ENCODE measurements at places on chromosomes 6 and 20.

DNA sequence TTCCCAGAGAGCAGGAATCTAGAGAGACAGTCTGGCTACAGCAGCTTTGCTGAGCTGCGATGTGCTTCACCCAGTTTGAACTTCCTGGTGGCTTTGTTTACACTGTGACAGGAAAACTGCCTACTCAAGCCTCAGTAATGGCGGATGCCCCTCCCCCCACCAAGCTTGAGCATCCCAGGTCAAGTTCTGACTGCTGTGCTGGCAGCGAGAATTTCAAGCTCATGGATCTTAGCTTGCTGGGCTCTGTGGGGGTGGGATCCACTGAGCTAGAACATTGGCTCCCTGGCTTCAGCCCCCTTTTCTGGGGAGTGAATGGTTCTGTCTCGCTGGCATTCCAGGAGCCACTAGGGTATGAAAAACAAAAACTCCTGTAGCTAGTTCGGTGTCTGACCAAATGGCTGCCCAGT, 91.0 kb upstream of the ESR1 start:
- DNase-seq = no peak

DNA sequence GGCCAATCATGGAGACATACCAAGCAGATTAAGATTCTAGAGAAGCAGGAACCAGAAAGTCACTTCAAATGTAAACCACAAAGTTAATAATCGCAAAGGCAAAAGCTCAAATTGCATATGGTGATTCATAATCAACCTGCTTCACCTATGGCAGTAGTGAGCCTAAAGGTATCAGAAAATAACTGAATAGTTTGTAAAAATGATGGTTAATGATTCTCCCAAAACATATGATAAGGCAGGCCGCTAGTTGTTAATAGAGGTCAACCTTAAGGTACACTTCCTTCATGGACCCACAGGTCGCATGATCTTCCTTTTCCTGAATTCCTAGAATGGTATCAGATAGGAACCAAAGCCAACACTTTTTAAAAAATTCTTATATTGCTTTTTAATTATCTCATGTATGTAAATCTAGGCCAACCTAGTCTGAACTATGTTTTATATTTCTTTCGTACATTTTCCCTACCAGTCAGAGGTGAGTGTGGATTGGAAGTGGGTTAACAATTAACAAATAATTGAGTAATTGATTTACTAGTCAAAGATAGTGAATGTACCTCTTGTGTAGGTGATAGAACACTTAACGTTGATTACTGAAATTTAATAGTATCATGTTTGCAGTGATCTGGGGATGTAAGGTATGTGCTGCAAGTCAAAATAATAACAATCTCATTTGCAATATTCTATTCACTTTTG, 16.4 kb downstream of the TAAR2 start:
- no peak for DNase-seq

GRCh38 chr20:2755451-2756055, 44.9 kb downstream of the CPXM1 start:
- DNase-seq = no peak

- DNase-seq = no peak
Measured at GRCh38 chr20:39700528-39700927, 738.4 kb downstream of the DHX35 start.

DNA sequence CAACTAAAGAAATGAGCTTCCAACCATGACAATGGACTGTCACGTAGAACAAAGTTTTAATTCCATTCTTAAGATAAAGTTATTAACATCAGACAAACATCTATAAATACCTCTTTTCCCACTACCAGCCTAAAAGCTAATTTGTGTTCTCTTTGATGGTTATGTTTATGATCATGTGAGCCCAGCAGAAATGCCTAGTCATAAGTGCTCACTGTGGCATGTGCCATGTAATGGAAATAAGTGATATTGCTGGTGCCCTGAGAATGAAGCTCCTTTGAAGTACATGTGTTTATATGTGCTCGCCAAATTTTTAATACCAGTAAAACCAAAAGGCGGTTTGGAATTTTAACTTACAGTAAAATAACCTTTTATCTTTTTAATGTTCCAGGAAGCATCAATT, 205.8 kb downstream of the ISM1 start:
- DNase-seq = no peak

- DNase-seq = no peak
Measured at GRCh38 chr20:63377256-63377941, 16.2 kb upstream of the CHRNA4 start.

- DNase-seq = no peak
Measured at GRCh38 chr6:93896081-93896480, 476.7 kb upstream of the EPHA7 start.

- DNase-seq = no peak
Measured at GRCh38 chr6:130517444-130517931, 151.7 kb downstream of the TMEM200A start.

DNA sequence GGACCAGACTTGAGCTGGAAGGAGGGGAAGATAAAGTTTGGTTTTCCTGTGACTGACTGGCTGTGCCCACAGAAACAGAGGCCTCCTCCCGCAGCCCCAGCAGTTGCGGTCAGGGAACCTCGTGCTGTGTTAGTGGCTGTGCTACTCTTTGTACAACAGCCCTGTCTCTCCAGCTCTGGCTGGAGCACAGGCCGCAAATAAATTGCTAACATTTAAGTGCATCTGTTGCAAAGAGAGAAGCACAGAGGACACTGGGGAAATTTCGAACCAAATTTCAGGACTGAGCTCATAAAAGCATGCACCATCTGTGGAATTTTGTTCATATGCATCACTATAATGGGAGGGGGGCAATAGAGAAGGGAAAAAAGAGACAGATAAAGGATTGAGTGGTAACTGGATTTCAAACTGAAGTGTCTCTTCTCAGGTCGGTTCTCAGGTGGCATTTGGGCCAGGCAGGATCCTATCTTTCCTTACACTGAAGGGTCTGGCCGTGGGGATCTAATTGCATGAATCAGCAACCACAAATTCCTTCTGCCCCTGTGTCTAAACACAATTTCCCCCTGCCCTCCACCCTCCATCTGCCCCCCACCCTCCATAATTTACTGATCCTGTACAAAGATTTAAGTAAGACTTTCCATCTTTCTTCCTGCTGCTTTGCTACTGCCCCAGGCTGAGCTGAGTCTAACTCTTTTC, 88.9 kb upstream of the ATXN1 start:
- DNase-seq = no peak

DNA sequence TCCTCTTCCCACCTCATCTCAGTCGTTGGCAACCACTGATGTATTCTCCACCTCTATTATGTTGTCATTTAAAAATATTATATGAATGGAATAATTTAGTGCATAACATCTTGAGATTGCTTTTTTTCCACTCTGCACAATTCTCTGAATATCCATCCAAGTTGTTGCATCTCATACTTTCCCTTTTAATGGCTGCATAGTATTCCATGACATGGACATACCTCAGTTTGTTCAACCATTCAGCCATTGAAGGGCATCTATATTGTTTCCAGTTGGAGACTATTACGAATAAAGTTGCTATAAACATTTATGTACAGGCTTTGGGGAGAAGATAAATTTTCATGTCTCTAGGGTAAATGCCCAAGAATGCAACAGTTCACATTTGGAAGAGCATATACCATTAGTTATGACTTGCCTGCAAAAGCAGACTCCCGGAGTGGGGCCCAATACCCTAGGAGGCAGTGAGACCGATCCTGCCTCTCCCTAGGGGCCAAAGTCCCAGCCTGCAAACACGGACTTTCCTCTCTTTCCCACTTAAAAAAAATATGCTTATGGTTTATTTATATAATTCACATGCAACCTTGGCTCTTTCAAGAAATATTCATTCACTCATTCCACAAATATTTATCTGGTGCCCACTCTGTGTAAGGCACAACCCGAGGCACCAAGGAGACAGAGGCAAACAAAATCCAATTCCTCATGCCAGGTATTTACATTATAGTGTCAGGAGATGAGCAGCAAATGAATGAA, 227.0 kb upstream of the PMEPA1 start:
- no peak for DNase-seq

DNA sequence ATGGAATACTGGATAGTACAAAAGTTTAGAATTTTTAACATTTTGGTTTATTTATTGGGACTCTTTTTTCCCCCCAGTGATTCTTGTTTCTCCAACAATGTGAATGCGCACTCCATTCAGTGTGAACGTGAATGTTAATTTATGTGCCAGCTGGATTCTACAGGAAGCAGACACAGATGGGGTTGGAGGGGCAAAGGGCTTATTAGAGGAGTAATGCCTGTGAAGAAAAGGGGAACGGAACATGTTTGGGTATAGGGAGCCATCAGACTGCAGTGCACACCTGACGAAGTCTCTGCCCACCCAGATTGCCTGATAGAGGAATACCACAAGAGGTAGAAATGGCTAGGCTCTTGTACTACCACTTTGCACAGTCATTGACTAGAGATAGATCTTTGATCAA, 48.2 kb downstream of the PTPRA start:
- no peak for DNase-seq

DNA sequence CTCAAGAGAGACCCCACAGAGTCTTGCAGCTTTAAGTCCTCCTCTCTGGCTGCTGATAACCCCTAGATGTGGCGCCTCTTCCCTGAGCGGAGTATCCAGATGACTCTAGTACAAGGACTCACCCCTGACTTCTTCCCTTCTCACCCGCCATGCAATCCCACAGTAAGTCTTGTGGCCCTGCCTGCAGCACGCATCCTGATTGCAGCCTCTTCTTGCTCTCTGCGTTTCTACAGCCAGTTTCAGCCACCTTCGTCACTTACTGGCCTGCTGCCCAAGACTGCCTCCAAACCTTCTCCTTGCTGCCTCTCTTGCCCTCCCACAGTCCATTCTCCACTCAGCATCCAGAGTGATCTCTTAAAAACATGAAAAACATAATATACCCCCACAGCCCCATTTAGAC, 2.4 kb upstream of the RPP40 start:
- DNase-seq = no peak

DNA sequence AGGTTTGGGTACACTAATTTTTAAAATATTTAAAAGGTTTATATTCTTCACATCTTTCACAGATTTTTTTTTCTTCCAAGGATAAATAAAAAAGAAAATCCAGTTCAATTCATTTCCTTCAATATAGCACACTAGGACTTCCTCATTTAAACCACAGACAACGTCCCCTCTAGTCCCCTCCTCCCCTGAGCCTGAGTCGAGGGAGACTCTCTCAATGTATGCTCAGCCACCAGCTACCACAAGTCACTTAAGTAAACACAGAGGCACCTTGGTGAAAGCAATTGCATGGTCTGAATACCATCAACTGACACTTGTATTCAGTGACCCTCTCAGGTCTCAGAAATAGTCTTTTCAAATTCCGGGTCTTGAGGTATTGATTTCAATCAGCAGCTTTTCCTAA, 88.6 kb downstream of the SIM1 start:
- no peak for DNase-seq

GRCh38 chr20:2640260-2640659, 12.2 kb upstream of the NOP56 start:
- no peak for DNase-seq

- no peak for DNase-seq
Measured at GRCh38 chr20:56194042-56194441, 54.5 kb upstream of the MC3R start.

DNA sequence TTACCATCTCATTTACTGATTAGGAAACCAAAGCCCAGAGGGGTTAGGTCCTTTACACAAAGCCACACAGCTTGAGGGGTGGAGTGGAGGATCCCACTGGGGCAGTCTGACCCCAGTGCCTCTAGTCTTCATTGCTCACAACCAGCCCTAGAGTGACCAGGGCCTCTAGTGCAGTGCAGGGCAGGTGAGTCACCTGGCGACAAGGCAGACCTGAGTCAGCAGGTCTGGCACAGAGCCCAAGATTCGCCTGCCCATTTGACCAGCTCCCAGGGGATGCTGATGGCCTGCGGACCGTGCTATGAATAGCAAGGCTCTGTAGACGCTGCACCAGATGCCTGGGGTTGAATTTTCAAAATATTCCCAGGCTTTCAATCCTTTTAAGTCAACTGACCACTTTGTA, 29.9 kb downstream of the CDH26 start:
- DNase-seq = no peak

DNA sequence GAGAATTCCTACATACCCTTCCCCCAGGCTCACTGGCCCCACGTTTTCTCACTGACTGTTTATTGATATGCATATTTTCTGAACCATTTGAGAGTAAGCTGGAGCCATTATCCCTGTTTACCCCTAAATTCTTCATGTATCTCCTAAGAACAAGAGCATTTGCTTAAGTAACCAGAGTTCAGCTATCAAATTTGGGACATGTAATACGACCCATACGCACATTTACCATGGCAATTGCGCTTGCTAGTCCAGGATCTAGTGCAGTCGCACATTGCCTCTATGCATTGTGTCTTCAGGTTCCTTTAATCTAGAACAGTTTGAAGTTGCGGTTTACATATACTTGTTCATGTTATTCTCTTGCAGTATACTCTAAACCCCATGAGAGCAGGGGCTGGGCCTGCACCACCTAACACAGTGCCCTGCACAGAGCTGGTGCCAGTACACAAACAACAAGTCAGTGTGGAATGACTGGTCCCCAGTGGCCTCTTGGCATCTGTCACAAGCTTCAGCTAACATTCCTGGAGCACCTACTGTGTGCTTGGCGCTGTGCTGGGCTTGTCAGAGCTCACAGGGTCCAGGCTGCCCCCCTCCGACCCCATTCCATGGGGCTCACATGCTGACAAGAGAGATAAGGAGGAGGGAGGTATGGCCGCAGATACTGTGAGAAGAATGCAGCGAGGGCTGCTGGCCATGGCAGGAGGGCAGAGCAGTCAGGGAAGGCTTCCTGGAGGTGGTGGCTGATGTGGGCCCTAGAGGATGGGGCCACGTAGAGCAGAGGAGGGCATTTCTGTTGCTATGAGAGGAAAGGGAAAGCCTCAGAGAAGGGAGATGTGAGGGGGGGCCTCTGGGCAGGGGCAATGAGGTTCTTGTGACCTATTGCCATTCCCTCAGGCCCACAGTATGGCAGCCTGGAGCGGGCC, 28.1 kb downstream of the SPDEF start:
- no peak for DNase-seq

GRCh38 chr6:126188279-126188909, 151.5 kb upstream of the CENPW start:
- DNase-seq = no peak

DNA sequence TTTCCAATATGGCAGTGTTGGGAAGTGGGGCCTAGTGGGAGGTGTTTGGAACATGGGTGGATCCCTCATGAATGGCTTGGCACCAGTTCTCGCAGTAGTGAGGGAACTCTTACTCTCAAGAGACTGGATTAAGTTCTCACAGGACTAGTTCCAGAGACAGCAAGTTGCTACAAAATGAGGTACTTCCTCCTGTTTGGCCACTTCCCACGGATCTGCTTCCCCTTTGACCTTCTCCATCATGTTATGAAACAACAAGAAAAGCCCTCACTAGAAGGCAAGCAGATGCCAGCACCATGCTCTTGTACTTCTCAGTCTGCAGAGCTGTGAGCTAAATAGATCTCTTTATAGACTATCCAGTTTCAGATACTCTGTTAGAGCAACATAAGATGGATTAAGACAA, 3.1 kb downstream of the RSPH3 start:
- DNase-seq = no peak

DNA sequence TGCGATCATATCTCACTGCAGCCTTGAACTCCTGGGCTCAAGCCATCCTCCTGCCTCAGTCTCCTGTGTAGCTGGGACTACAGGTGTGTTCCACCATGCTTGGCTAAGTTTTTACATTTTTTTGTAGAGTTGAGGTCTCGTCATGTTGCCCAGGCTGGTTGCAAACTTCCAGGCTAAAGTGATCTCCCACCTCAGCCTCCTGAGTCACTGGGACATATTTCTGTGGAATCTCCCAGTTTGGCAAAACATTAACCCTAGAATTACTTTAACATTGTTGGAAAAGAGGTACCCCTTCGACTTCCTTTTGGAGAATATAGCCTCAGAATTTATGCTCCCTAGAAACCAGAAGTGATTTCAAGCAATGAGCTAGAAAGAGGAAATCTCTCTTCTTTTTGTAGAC, 57.2 kb downstream of the SHLD1 start:
- DNase-seq = no peak

- peak; percentile 42 for DNase-seq
Measured at GRCh38 chr20:51624157-51624731, 81.7 kb upstream of the NFATC2 start.
